WERI-Rb-1 (cell line): ENCODE measurements at places on chromosomes 1 and 21.

DNA sequence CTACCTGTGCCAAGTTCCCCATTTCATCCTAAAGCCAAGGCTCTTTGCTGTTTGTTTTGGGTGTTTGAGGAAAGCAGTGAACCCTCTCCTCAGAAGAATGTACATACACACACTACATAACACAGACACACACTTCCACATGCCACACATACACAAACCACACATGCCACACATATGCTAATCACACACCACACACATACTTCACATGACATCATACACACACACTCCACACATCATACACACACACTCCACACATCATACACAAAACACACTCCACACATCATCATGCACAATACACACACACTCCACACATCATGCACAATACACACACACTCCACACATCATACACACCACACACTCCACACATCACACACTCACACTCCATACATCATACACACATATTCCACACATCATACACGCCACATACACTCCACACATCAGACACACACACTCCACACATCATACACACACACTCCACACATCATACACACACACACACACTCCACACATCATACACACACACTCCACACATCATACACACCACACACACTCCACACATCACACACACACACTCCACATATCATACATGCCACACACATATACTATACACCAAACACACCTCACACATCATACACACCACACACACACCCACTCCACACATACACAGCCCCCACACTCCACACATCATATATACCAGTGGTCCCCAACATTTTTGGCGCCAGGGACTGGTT lies 22.7 kb upstream of the ZNF436 start:
- no peak for DNase-seq

DNA sequence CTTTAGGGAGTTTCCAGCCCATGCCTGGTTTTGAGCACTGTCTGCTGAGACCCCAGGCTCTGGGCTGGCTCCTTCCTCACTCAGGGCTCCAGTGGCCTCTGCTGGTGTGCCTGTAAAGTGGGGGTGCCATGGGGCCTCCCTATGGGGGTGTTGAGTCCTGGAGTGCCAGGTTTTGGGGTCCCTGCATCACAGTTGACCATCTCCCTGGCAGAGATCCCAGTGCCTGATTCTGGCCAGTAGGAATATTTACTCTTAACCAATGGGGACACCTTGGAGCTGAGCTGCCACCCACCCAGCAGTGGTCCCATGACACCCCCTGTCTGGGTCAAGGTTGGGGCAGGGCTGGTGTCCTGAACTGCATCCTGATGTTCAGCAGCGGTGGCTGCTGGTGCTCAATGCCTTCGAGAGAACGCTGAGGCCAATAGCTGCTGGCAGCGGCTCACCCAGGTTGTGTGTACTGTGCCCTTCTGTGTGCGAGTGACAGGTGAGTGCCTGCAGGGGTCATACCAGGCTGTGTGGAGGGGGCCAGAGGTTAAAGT lies 9.6 kb upstream of the ZNF669 start:
- DNase-seq: no peak

DNA sequence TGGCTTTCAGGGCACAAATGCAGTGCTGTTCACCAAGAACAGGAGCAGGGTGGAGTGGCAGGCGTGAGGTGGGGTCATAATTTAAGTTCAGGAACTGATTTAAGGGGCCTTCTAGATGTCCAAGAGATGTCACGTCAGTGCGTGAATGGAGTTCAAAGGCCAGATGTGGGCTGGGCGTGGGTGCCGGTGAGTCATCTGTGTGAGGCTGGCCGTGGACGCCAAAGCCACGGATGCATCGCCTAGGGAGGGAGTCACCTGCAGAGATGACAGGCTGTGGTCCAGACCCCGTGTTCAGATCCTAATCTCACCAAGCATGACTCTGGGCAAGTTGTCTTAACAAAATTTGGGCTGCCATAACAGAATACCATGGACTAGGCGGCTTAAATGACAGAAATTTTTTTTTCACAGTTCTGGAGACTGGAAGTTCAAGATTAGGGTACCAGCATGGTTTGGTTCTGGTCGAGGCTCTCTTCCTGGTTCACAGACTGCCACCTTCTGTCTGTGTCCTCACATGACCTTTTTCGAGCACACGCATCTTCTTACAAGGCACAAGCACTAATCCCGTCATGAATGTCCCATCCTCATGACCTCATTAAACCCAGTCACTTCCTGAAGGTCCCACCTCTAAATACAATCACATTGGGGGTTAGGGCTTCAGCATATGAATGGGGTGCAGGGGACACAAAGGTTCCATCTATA lies 109.6 kb downstream of the PRDM2 start:
- DNase-seq: peak; percentile 24

GRCh38 chr1:22318279-22318981 lies 133.2 kb upstream of the ZBTB40 start:
- peak; percentile 92 for DNase-seq

GRCh38 chr1:214141486-214141885 lies 139.5 kb upstream of the SMYD2 start:
- DNase-seq: no peak

DNA sequence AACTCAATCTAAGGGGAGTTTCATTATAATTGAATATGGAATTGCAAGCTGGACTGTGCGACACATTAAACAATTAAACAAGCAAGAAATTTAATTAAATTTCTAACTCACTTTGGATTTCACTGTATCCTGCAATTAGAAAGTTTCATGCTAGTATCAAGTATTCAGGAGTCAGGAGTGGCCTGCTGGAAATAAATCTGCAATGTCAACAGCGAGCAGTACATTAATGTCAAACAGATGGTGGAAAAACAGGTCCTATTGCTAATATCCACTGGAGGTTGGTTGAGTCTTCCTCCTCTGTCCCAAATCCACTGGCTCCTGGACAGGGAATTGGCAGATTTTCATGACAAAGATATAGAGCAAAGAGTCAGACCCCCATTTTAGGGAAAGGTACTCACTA lies 237.1 kb downstream of the VAV3 start:
- DNase-seq: no peak

GRCh38 chr1:8670371-8670818 lies 147.0 kb downstream of the RERE start:
- no peak for DNase-seq

- no peak for DNase-seq
Observed at GRCh38 chr1:205715628-205716027, 34.4 kb downstream of the NUCKS1 start.
